ENCODE measurements at places on chromosomes 5 and 9.

DNA sequence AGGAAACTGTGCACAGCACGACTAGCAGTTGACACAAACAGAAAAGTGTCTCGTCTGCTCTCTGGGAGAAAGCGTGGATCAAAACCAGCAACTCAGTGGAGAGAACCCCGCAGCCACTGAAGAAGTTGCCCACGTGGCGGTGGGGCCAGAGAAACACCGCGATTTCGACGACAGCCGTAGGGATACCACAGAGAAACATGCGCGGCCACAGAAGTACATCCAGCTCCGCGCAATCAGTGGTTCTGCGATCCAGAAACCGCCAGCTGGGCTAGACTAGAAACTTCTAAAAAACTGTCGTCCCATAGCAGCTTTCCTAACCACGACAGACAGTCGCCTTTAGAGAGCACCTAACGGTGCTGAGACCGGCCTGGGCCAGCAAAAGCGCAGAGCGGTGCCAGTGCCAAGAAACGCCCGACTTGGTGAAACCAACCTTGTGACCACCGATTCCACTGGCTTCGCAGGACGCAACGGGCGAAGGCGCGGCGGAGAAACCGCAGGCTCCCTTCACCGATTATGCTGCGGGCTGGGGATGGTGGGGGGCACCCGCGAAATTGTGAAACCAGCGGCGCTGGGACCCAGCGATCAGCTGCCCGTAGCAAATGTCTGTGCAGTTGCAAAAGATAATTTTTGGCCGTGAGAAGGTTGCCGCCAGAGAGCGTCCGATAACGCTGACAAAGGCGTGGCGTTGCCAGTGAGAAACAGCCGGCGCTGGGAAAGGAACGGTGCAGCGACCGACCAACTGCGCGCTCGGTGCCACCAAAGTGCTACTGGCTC lies 2.7 kb upstream of the ANXA2R start:
- DNase-seq, result peak; percentile 59

DNA sequence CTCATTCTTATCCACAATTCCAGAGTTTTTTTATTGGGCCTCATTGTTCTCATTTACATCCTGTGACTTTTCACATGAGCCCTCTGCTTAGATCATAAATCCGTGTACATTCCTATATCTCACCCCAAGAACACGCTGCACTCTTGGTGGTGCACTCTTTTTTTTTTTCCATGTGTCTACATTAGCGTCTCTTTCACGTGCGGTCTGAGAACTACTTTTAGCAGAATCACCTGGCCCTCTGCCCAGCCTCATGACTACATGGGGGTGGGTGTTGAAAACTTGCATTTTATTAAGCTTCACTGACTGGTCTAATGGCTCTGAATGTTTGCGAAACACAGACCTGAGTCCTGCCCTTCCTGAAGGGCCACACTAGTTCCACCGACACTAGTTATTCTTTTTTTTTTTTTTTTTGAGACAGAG lies 18.6 kb downstream of the C9orf57 start:
- no peak for DNase-seq

DNA sequence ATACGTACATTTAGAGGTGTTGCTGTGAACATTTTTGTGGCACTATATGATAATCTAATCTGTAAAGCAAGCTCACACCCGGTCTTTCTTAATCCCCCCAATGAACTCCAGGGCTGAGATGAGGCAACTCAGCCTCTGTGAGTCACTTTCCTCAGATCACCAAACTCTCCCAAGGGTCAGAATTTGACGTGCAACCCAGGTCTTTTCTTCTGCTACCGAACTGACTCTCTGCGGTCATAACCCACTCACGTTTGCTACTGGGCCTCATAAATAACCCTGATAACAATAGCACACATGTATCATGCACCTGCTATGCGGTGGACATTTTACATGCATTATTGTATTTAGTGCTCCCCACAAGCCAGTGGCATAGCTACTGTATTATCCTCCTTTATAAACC lies 153.1 kb downstream of the DROSHA start:
- DNase-seq, result no peak

DNA sequence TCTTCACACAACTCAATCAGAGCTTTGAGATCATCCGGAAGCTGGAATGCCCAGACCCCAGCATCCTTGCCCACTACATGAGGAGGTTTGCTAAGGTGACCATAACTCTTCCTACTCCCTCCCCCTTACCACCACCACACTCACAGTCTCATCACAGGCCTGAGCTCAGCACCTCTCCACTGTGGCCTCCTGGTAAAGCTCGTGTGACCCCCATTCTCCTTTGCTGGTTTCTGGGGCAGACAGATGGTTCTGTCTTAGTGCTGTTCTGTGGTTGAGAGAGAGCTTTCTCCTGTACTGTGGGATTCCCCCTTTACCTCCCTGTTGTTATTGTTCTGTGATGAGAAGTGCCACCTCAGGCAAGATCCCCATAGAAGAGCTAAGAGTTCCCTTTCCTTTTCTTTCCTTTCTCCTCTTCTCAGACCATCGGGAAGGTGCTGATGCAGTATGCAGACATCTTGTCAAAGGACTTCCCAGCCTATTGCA lies 92.7 kb upstream of the RUSC2 start:
- no peak for DNase-seq

- no peak for DNase-seq
Observed at GRCh38 chr9:37914154-37914551, 10.2 kb upstream of the SLC25A51 start.

- no peak for DNase-seq
Observed at GRCh38 chr9:133104718-133105460, 16.2 kb downstream of the RALGDS start.

DNA sequence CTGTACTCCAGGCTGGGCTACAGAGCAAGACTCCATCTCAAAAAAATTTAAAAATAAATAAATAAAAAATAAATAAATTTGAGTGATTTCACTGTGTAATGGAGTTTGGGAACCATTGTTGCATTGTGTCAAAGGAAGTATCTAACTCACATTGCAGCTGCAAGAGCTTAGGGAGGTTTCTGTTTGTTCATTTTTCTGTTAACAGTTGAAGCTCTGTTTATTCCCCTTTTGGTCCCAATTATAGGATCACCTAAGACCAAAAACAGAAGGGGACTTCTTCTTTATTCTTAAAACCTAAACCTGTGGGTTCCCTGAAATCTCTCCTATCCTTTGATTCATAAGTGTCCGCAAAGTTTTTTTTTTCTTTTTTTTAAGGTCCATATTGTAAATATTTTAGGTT lies 28.6 kb upstream of the PCAT7 start:
- no peak for DNase-seq

DNA sequence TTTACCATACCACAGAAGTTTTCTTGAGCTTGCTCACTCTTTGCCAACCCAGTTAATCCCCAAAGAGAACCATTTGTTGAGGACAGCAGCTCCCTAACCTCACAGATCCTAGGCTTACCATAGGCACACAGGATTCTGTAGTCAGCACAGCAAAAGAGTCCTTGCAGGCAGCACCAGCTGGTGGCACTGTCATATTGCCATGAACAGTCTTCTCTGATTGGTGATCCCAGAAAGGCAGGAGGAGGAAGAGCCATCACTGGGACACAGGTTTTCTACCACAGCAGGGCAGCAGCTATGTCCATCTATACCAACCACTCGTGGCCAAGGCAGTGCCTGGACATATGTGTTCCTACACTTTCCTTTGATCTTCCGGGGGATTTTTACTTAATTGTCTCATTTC lies 297.1 kb upstream of the CD180 start:
- no peak for DNase-seq

GRCh38 chr9:134957945-134958227 lies 40.2 kb upstream of the FCN1 start:
- DNase-seq, result no peak

DNA sequence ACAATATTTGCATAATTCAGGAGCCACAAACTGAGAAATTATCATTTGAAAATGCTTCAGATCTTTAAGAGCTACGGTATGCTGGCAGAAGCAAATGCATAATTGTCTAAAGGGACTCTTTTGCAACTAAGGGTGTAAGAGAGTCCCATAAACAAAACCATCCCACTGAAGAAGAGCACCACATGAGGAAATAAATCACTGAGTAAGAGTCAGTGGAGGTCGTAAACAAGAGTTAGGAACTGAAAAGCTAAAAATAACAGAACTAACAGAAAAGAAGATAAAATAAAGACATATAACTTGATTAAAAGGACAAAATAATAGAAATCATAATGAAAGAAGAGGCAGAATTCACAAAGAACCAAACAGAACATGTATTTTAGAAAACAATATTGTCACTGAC lies 3.5 kb upstream of the SMC2 start:
- DNase-seq, result no peak

DNA sequence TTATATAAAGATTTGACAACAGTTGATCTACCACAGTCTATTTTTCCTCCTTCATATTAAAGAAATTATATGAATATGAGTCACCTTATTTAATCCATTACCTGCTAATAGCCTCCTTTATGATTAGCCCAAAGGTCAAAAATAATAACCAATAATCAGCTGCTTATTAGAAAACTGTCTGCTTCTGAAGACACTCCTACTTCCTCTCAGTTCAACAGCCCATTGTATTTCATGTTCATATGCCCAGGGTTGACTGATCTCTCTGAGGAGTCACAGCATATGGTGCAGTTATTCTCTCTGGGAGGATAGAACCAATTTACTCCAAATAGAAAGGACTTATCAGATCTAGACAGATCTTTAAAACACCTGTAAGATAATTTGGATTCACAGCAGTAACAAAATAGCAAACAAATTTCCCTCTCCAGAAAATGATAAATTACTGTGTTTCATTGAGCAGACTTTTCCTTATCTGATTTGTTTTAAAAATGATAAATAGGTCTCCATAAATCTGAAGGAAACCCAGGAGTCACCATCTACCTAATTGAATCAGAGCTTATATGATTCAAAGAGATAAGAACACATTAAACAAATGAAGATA lies 180.4 kb upstream of the ITGA1 start:
- DNase-seq, result no peak

DNA sequence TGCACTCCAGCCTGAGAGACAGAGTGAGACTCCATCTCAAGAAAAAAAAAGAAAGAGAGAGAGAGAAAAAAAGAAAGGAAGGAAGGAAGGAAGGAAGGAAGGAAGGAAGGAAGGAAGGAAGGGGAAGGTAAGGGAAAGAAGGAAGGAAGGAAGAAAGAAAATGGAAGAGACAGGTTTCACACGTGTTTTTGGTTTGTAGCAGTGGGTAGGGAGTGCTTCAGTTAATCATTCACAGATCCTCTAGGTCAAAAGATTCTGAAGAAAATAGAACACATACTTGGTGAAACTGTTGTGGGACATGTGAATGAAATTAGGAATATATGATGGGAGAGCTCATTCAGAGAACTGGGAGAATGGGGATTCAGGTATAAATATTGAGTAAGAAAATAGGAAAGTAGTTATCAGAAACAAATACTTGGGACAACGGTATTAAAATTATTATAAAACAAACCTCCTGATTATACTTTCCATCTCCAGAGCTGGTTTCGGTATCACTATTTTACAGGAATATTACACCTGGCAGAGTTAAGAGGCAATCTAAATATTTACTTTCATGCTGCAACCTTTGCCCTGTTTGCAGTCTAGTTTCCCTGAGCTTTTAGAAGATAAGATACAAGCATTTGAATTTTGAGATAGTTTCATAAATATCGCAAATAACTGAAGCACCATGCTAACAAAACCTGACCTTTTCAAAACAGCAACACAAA lies 37.2 kb downstream of the MARVELD2 start:
- no peak for DNase-seq

DNA sequence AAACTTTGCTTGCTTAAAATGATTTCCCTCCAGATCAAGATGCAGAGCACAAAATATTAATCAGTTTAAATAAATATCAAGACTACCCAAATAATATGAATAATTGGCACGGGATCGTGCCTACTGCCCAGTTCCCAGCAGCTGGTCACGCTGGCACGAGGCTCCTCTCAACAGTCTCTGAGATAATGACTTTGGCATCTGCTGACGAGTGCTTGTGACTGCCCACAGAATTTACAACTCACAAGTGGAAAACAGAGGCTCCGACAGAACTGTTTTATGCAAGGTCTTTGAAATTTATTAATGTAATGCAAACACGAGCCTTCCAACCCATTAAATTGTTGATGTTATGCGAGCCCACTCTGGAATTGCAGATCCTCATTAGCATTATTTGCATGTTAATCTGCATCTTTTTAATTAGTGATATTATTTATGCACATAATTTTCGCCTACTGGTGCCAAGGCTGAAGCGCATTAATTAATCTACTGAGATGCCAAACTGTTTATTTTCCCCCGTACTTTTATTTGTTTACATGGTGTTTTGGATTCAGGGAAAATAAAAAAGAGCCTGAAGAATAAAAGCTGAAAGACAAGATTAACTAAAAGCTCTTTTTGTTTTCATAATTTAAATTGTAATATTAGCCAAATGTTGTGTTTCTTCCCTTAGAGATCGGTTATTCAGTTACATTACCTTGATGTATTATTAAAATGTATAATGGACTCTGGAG lies 369.3 kb upstream of the IRX1 start:
- DNase-seq, result no peak

DNA sequence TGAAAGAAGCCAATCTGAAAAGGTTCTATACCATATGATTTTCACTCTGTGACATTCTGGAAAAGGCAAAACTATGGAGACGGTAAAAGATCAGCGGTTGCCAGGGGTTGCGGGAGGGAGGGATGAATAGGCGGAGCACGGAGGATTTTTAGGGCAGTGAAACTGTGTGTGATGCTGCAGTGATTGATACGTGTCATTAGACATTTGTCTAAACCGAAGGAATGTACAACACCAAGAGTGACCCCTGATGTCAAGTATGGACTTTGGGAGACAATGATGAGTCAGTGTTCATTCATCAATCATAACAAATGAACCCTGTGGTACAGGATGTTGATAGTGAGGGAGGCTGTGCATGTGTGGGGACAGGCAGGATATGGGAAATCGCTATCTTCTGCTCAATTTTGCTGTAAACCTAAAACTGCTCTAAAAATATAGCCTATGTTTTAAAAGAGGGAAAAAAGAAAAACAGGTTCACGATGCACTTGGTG lies 34.4 kb downstream of the ERGIC1 start:
- DNase-seq, result no peak

DNA sequence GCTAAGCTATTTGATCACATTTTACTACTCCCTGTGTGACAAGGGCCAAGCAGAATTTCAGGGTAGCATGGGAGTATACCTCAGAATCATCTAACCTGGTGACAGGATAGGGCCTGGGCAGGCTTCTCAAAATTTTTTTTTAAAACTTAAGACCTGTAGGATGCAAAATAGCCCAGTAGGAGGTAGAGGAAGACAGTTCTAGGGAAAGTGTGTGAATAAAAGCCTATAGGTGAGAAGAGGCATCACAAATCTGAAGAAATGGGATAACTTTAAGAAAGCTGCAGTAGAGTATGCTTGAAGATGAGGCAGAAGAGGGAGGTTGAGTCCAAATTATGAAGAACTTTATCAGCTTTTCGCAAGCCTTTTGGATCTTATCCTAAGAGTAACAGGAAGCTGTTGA lies 32.3 kb downstream of the CNTRL start:
- DNase-seq, result no peak

GRCh38 chr9:123175854-123176629 lies 92.3 kb downstream of the STRBP start:
- DNase-seq, result no peak

- no peak for DNase-seq
Observed at GRCh38 chr9:976943-977837, 735 bp downstream of the DMRT3 start.

GRCh38 chr5:124453221-124454051 lies 293.0 kb downstream of the ZNF608 start:
- no peak for DNase-seq
